Activated CD4-positive, alpha-beta T cell treated with anti-CD3 and anti-CD28 coated beads, Interleukin-2, amount 50 U/mL, for 24 hours (primary cell): ENCODE measurements at places on chromosomes 12 and 14.

GRCh38 chr12:44117337-44117736, 281.5 kb downstream of the TMEM117 start:
- no peak for DNase-seq

DNA sequence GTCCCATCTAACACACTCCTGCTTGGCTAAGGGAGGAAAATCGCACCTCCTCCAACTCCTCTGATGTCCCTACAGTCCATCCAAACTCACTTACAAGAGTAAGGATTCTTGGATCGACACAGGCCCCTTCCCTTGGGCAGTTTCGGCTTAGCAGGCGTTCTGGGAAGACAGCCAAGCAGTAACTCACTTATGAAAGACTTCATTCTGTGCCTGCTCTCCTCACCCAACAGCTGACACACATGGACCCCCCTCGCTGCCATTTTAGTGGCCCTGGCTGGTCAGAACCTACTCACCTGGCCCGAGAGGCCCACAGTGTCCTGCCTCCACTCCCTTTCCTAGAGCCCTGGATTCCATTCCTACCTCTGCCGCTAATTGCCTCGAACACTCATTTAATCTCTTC, 52.3 kb upstream of the BCL2L14 start:
- DNase-seq: no peak

DNA sequence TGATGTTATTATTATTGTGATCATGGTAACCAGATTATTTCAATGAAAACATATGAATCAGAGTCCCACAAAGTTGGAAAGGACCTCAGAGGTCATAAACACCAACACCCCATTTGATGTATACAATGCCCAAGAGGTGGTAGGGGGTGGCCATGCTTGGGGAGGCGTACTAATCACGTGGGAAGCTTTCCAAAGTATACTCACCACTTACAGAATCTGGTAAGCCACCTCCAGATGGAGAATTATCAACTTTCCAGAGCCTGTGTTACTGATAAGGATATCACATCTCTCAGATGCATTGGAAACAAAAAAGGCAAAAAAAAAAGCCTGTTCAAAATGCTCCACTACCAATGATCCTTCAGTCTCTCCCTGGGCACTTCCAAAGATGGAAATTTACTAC, 8.4 kb downstream of the DAD1 start:
- no peak for DNase-seq

GRCh38 chr12:52691841-52692150, 11.5 kb downstream of the KRT77 start:
- DNase-seq: no peak

DNA sequence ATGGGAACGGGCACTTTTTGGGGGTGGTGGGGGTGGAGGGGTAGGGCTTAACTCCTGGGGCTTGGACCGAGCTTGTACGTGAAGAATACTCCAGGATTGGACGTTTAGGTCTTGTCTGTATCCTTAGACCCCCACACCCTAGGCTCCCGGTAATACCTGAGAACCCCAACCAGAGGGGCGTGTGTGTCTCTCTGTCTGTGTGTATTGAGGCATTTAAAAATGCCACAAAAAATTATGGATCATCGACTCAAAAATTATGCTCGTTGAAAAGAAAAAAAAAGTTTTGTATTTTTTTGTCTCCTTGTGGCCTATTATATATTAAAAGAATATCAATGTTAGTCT, 459 bp downstream of the PPFIBP1 start:
- DNase-seq: no peak

GRCh38 chr14:55129086-55129427, at the start of gene LGALS3:
LGALS3 (plus strand) TSS chr14:55129252; CDS start chr14:55137374, 8,122 bp downstream.
- no peak for DNase-seq

DNA sequence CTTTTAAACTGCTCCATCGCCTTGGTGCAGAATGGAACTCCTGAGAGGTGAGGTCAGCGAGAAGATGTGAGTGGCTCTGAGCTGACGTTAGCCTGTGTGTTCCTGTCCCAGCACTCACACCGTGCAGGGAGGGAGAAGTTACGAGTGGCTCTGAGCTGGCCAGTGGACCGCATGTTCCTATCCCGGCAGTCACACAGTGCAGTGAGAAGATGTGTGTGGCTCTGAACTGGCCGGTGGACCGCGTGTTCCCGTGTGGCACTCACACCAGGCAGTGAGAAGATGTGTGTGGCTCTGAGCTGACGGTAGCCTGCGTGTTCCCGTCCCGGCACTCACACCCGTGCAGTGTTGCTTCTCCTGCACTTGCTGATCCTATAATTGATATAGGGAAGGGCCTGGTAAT, 59.9 kb downstream of the VCPKMT start:
- no peak for DNase-seq
